Cardiac fibroblast (primary cell): ENCODE measurements at places on chromosomes 1 and 21.

DNA sequence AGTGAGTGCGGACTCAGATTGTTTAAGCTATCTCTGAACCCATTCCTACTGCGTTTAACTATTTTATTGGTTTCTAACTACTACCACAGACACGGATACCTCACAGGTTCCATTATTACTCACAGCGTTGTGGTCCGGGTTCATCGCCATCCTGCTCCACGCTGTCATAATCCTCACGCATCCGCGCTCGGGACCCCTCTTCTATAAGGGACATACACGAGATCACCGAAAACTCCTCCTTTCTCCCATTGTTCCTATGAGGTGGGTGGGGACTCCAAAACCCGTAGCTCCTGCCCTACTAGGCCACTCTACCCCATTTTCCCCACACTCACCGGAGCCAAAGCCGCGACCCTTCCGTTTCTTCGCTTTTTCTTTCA is 610 bp downstream of the RBM8A start:
- DNase-seq, result no peak

GRCh38 chr1:247895163-247895637 is at the start of gene OR2W3:
OR2W3 (plus strand) TSS chr1:247895587; CDS start chr1:247895587, 0 bp downstream.
- DNase-seq, result no peak

DNA sequence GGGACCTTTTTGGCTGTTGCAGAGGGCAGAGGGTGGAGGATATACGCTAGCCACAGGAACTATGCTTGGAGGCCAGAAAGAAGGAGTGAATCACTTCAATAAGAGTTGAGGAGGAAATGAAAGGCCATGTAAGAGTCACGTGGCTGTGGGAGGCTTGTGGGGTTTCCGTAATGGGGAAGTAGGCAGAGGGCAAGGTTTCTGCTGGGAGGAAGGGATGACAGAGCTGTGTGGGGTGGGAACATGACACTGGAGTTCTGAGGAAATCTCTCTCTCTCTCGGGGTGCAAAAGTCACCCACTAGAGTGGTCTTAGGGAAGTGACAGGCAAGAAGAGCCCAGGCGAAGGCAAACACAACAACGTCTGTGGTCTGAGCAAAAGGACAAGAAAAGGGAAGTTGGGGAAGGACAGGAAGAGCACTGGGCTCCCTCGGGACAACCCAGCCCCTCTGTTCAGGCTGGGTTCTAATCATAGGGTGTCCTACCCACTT is 3.9 kb upstream of the CD1C start:
- DNase-seq, result no peak

DNA sequence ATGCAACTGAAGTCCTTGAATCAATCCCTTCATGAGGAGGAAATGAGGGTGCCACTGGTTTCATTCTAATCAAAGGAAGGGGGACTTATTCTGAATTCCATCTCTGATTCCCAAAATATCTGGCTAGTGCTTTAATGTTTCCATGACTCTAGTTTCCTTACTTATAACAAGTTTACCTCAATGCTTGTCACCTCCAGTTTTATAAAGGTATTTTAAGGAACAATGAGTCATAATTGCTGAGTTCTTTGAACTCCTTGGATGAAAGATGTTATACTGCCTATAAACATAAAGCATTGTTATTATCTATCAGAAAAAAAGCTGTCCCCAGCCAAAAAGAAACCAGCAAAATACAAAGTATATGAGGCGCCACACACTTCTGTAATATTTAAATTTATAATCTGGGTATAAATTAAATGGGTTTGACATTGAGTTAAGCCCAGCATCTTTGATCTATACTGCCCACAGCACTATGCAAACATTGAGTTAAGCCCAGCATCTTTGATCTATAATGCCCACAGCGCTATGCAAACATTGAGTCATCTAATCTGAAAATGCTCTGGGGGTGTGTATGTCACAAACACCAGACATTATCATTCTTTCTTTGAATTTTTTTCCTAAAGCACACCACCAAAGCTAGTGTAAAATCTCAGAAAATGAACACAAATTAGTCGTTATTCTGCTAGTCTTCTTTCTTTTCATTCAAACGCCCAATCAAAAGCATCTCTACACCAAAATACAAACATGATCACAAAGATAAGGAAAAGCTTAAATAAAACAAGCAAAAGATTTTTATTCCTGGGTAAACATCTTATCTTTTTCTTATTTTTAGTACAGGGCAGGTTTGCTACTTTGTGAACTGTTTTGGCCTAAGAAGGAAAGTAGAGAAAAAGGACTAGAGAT is 11.5 kb upstream of the CXADR start:
- no peak for DNase-seq

- DNase-seq, result peak; percentile 74
These were observed 57.8 kb upstream of the RAVER2 start for GRCh38 chr1:64686828-64687724.

DNA sequence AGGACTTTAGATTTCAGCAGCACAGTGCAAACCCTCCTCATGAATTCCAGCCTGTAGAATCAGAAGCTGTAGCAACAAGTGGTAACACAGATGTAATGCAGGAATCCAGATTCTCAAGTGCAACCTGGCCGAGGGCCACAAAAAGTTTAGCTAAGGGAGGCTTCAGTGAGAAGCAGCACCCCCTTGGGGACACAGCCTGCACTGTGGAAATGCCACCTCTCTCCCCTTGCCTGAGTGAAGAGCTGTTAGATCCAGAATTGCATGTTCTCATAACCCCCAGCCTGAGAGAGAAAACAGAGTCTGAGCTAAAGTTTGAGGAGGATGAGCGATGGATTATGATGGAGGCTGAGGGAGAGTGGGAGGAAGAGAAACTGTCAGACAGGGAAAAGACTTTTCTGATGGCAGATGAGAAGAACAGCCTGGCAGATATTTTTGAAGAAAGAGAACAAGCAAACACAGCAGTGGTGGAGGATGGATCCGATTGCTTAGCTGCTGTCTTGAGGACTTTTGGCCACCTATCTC is 80.5 kb upstream of the BMP8A start:
- DNase-seq, result peak; percentile 94
